ENCODE measurements at places on chromosomes 12 and 14.

GRCh38 chr12:15561396-15561795, 227.8 kb downstream of the EPS8 start:
- no peak for DNase-seq

DNA sequence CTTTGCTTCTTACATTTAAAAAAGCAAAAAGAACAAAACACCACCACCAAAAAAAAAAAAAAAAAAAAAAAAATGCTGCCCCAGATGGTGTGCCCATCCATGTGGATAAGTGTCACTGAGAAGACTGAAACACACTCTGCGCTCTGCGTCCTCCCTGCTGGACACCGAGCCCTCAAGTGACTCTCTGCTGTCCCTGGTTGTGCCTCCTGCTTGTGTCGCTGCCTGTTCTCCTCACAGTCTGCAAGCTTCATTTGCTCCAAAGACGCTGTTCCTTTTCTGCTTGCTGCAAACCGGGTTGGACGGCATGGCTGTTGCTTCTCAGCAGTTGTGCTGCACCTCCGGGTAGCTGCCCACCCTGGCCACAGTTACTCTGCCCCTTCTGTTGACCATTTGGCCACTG, 276.2 kb upstream of the ATP2B1 start:
- no peak for DNase-seq

GRCh38 chr14:54610051-54610977, 43.4 kb downstream of the SAMD4A start:
- DNase-seq: no peak

DNA sequence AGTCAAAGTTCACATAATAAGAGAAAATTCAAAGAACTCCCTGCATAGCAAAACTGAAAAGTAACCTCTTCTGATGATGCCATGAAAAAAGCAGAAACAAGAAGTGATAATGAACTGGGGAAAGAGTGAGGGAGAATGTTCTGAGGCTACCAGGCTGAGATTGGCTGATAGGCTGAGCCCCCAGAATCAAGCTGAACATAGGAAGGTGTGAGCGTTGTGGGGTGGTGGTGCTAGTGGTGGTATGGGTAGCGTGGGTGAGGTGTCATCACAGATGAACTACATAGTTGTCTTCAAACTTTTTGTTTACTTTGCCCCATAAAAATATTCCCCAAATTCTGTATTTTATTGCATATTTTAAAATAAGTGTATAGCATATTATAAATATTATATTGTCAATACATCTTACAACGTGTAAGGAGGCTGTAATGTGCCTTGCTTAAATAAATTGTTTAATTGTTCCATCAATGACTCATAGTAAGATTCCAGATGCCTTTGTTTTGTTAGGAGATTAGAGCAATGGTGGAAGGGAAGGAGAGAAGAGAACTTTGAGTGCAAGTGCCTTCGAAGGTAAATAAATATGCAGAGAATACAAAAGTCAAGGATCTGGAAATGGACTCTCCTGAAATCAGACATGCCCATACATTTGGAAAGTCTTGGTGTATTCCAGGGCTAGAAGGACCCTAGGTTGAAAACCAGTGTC, 15.8 kb upstream of the CFAP54 start:
- no peak for DNase-seq

DNA sequence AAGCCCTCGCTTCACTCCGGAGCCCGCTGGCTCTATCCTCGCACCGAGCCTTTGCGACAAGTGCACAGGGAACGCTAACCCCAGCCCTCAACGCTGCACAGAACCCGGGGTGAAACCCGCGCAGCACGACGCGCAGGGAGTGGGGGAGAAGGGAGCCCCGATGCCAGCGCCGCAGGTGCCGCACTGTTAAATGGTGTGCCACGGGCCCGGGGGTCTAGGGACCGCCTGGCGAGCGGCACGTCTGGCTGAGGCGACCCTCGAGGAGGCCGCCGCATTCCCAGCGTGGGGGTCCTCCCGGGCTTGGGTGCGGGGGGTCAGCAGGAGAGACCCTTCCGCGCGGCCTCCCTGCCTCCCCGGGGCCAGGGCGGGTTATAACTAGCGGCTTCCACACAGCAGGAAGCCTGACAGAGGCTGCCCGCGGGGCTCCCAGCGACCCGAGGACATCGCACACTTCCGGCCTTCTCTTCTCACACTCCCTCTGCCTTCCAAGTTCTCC, 23.8 kb upstream of the LRTM2 start:
- DNase-seq: no peak

All from activated CD4-positive, alpha-beta T cell treated with anti-CD3 and anti-CD28 coated beads for 24 hours (primary cell).